Motor neuron (in vitro differentiated cells): ENCODE measurements at places on chromosomes 4 and X.
A peak's percentile ranks its signal among the peaks of the same experiment; 100 is the strongest.

DNA sequence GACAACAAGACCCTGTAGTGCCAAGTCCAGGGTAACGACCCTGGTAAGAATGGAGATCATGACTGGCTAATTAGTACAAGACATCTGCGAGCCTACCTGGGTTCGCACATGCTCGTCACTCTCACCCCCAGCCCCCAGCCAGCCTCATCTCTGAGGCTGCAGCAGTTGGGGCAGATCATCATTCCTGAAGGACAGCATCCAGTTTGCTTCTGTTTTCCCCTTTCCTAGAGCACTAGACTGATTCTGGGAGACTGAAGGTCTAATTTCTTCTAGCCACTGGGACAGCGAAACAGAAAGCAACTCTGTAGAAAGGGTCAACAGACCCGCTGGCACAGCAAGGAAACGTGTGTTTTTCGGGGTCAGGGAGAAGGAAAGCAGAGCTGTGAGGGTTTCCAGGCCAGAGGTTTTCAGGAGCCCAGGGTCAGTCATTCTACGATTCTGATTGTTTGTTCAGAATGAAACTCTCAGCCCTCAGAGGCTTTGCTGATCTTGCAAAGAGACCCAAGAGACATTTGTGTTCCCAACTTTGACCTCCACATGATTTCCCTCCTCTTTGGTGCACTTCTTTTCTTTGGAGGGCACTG, 343.1 kb upstream of the NOCT start:
- ATAC-seq = no peak

- ATAC-seq = no peak
These were observed 22.6 kb downstream of the RELL1 start for GRCh38 chr4:37663552-37663951.

DNA sequence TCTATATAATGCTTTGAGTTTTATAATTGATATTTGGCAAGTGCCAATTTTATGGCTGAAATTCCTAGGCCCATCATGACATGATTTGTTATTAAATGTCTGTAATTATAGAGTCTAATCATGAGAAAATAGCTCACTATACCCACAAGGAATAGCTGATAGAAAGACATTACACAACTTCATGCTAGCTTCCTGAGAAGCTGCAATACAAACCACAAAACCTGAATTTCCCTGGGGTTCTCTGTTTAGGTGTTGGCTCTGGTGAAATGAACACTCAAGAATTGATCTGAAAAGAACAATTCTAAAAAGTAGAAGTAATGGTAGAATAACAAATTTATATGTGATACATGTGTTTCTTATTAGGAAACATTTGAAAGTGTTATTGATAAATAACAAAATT, 169.6 kb downstream of the GASK1B start:
- ATAC-seq = no peak

DNA sequence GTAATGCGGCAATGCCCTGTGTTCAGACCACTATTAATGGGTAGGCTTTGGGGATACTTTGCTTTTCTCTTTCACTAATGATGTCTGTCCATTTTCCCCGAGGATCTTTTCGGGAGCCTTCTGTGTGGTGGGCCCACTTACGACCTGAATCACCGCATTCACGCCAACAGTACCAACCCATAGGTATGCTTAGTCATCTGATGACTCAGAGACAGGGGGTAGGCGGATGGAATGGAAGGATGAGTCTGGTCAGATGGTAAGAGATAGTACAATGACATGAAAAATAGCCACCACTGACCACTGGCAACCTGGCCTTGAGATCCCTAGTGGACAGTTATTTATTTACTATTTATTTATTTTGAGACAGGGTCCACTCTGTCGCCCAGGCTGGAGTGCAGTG, 76.0 kb upstream of the DHRSX start:
- no peak for ATAC-seq

- ATAC-seq = peak; percentile 92
These were observed 6.2 kb upstream of the IQSEC2 start for GRCh38 chrX:53287493-53288138.

- ATAC-seq = no peak
These were observed 400.9 kb downstream of the SH2D1A start for GRCh38 chrX:124747295-124747694.

- no peak for ATAC-seq
These were observed 32.3 kb downstream of the BBS12 start for GRCh38 chr4:122764821-122765215.

DNA sequence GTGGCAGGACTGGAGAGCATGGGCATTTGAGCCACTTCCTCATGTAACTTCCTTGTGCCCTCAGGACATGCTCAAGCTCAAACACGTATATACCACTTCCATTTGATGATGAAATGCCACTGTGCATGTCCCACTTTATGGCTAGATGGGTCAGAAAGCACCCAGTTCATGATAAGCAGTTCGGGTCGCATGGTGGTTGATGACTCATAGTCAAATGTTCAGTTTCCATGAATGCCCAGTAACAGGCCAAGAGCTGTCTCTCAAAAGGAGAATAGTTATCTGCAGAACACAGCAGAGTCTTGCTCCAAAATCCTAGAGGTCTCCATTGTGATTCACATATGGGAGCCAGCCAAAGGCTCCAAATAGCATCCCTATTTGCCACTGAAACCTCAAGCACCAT, 48.9 kb upstream of the SPIN3 start:
- no peak for ATAC-seq

DNA sequence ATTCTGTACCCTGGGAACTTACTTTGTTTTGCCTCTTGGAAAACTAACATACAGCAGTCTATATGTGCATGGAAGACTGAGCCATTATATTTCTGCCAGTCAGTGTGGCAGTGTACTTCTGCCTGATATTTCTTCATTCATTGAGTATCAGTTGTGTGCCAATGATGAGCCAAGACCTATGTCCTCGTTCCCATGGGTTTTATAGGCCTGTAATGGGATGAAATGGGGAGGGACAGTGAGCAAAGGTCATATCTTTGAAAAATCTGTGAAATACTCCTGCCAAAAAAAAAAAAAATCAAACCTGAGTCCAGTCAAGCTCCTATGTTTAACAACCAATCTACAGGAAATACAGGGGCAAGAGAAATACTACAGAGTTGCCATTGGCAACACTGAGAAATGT, 9.1 kb downstream of the NSD2 start:
- no peak for ATAC-seq

DNA sequence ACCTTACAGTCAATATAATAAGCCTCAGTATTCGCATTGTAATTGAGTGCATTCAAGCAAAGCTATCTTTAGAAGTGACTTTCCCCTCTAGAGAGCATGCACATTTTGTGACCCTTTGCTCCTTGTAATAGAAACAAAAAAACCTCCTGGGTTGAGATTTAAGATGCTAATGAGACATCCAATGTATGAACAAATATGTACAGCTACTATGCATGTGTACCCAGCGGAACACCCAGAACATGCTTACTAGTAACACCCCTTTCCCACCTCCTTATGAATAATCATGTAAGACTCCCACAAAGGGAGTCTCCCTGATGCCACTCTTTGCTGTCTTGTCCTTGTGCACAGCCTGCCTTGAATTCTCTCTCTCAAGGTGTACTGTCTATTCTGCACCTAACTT, 205.5 kb downstream of the PRR32 start:
- no peak for ATAC-seq

DNA sequence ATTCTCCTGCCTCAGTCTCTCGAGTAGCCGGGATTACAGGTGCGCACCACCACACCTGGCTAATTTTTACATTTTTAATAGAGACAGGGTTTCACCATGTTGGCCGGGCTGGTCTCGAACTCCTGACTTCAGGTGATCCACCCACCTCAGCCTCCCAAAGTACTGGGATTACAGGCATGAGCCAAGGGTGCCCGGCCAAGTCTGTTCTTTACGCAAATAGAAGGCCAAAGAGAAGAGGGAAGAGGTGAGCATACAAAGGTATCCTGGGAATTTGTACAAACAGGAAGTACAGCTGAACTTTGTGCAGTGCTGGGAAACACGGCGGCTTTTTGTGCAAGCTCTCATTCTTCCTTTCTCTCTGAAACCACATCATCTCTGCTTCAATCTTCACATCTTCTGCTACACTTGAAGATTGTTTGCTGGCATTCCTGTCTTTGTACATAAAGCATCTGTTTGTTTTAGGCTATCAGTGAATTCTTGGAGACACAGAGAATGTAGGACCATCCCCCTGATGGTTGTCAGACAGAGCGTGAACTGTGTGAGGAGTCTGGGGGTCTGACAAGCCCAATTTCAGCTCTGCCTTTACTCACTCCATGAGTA, 71.9 kb upstream of the PRSS48 start:
- ATAC-seq = no peak

GRCh38 chr4:85672116-85672515, 197.2 kb downstream of the ARHGAP24 start:
- ATAC-seq = no peak

DNA sequence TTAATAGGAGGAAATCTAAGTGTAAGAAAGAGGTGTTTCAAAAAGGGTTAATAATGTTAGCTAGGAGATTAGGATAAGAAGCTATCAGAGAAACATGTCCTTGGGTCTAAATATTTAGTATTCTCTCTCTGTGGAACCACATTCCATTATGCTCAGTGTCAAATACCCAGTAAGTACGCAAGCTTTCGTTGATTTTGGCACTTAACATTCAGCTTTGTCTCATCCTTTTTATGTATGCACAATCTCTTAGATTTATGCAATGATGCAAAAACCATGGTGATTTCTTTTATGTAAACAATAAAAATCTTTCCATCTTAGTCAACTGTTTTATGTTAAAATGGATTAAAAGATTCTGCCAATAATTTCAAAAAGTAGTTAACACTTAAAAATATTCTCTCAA, 129.2 kb downstream of the KLHL13 start:
- peak; percentile 79 for ATAC-seq

GRCh38 chrX:123311486-123311885, 127.4 kb downstream of the GRIA3 start:
- no peak for ATAC-seq

DNA sequence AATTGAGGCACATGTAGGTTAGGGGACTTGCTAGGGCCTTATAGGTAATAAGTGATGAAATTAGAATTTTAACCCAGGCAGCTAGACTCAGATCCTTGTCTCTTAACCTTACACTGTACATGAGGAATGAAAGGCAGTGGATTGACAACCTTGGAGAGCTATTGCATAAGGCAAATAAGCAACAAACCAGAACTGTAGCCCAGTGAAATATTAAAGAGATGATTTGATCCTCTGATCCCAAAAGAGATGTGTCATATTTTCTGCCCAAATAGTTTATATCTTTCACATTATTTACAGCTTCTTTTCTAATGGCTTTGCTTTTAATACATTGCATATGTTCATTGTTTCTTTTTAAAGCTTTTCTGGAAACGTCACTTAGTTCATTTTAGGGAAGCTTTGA, 252.6 kb downstream of the ANK2 start:
- ATAC-seq = no peak

- no peak for ATAC-seq
These were observed 2.9 kb downstream of the ANXA5 start for GRCh38 chr4:121693886-121694285.

- ATAC-seq = peak; percentile 27
These were observed 138.8 kb downstream of the DCTD start for GRCh38 chr4:182778222-182778982.

- no peak for ATAC-seq
These were observed 625 bp downstream of the RTL9 start for GRCh38 chrX:110359273-110359672.

- ATAC-seq = no peak
These were observed 71.8 kb downstream of the IL21 start for GRCh38 chr4:122548886-122549630.

DNA sequence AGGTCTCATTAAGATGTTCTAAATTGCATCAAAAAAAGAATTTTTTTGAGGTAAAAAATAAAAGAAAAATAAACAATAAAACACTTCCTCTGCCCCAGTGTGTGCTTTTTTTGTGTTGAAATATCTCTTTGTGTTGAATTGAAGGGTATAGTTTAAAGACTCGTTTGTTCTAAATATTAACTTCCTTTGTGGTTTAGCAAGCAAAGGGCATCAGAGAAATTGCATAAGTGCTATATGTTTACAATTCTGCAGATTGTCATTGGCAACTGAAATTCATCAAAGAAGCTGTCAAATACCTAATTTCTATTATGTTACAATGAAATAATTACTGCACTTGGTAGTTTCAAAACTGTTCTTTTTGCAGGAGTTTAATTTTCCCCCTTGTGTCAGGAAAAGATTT, 260.5 kb downstream of the DKK2 start:
- no peak for ATAC-seq

GRCh38 chr4:76212851-76213414, 691 bp downstream of the SCARB2 start:
- peak; percentile 69 for ATAC-seq

- ATAC-seq = no peak
These were observed 660.6 kb upstream of the NR3C2 start for GRCh38 chr4:149102765-149103164.

- no peak for ATAC-seq
These were observed 52.1 kb downstream of the HTR2C start for GRCh38 chrX:114635986-114636385.

DNA sequence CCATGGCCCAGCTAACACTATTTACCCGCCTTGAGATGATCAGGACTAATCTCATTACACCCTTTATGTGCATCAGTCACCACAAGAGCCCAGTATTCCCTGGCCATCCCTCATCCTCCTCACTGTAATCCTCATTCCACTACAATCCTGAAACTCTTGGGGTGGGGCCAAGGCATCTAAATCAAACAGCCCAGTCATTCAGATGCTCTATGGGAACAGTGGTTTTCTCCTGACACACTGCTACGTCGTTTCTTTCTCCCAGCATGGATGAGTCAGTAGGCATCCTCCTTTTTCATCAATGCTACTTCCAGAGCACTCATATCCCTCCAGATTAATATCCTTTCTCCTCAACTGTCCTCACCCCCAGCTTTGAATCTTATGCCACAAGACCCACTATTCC, 5.6 kb downstream of the SDAD1 start:
- no peak for ATAC-seq

DNA sequence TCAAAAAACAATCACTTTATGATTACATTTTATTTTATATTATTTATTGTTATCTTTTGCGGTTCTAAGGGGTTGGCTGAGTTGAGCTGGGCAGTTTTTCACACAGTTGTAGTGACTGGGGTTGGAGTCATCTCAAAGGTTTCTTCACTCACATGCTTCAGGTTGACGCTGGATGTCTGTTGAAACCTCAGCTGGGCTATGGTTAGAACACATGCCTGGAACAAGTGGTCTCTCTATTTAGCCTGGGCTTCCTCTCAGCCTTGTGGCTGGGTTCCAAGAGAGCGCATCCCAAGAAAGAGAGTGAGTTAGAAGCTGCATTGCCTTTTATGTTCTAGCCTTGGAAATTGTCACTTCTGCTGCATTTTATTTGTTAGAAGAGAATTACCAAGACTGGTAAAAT, 87.4 kb downstream of the CBLL2 start:
- ATAC-seq = no peak

GRCh38 chr4:124203613-124204238, 508.8 kb downstream of the ANKRD50 start:
- ATAC-seq = no peak
